Activated T-helper 1 cell treated with anti-CD3 and anti-CD28 coated beads, Interleukin-12 subunit alpha, Interleukin-12 subunit beta, Interleukin-2, Interleukin-4 antibody, amounts not matched to agents 30 ng/mL and 10 ng/mL and 1 ng/mL, durations not matched to agents 14 hours and 24 hours and 36 hours (primary cell): ENCODE measurements at places on chromosomes 11 and 22. TPM values are rescaled to one million over a fixed set of nuclear protein-coding genes. Genes with fewer than 3 reads are reported as not detected.

LMNTD2 gene
- 0.47 and 0.64 TPM in 2 replicates for total RNA-seq

MS4A15 gene
- not detected in 2 replicates for total RNA-seq

HMBS gene
- 55.0 and 55.6 TPM in 2 replicates for total RNA-seq

MUC5AC gene
- total RNA-seq = not detected in 2 replicates

ART1 gene
- not detected in 2 replicates for total RNA-seq

CHST1 gene
- total RNA-seq = 0.17 and 0.23 TPM in 2 replicates

RAG2 gene
- total RNA-seq = not detected in 2 replicates

BCO2 gene
- 0.49 and 1.6 TPM in 2 replicates for total RNA-seq

ZW10 gene
- total RNA-seq = 20.5 and 22.6 TPM in 2 replicates

PIH1D2 gene
- total RNA-seq = 0.24 and 0.49 TPM in 2 replicates

PLET1 gene
- total RNA-seq = not detected in 2 replicates

ISX gene
- not detected in 2 replicates for total RNA-seq

VSTM5 gene
- total RNA-seq = not detected in 2 replicates

TPBGL gene
- 0.34 and 0.47 TPM in 2 replicates for total RNA-seq

PNPLA3 gene
- 0.86 and 1.6 TPM in 2 replicates for total RNA-seq

ZP1 gene
- not detected in 2 replicates for total RNA-seq

SYTL2 gene
- 37.1 and 38.7 TPM in 2 replicates for total RNA-seq

OLFML1 gene
- not detected in 2 replicates for total RNA-seq

CFAP68 gene
- total RNA-seq = 17.7 and 22.3 TPM in 2 replicates

INPP5J gene
- 0.17 TPM in 1 of 2 replicates, not detected in the other for total RNA-seq

SAA1 gene
- not detected in 2 replicates for total RNA-seq

HORMAD2 gene
- 0.21 TPM in 1 of 2 replicates, not detected in the other for total RNA-seq

MS4A12 gene
- total RNA-seq = not detected in 2 replicates

GAL3ST3 gene
- 0.34 TPM in 1 of 2 replicates, not detected in the other for total RNA-seq

TRIM49 gene
- total RNA-seq = not detected in 2 replicates

TRIM6 gene
- 0.34 and 0.54 TPM in 2 replicates for total RNA-seq

OR52H1 gene
- not detected in 2 replicates for total RNA-seq

CPSF7 gene
- 141 and 148 TPM in 2 replicates for total RNA-seq

RIMBP3C gene
- total RNA-seq = 0.32 and 0.34 TPM in 2 replicates

KIF18A gene
- total RNA-seq = 13.1 and 15.4 TPM in 2 replicates

ZNF70 gene
- total RNA-seq = 2.1 and 2.2 TPM in 2 replicates

TMEM45B gene
- total RNA-seq = 0.24 and 0.26 TPM in 2 replicates

DUSP18 gene
- total RNA-seq = 9.6 and 9.8 TPM in 2 replicates

OR1S1 gene
- not detected in 2 replicates for total RNA-seq

RBX1 gene
- 90.9 and 94.4 TPM in 2 replicates for total RNA-seq

LRRC55 gene
- not detected in 2 replicates for total RNA-seq

GLYATL1 gene
- total RNA-seq = not detected in 2 replicates

FGF3 gene
- total RNA-seq = not detected in 2 replicates

GRM5 gene
- total RNA-seq = not detected in 2 replicates

CCDC73 gene
- total RNA-seq = 0.05 TPM in 1 of 2 replicates, not detected in the other

MAJIN gene
- not detected in 2 replicates for total RNA-seq

MYH9 gene
- 618 and 639 TPM in 2 replicates for total RNA-seq

IRAG1 gene
- not detected in 2 replicates for total RNA-seq

PIM3 gene
- 290 and 291 TPM in 2 replicates for total RNA-seq

TRIM51 gene
- total RNA-seq = not detected in 2 replicates

FXYD6 gene
- not detected in 2 replicates for total RNA-seq

TSGA10IP gene
- total RNA-seq = not detected in 2 replicates

ABTB2 gene
- 14.1 and 14.5 TPM in 2 replicates for total RNA-seq

NECTIN1 gene
- 4.5 and 5.4 TPM in 2 replicates for total RNA-seq

LRRC56 gene
- total RNA-seq = 1.8 and 2.2 TPM in 2 replicates

OR51T1 gene
- total RNA-seq = not detected in 2 replicates

LGR4 gene
- 0.05 TPM in 1 of 2 replicates, not detected in the other for total RNA-seq
